ENCODE measurements at places on chromosomes 1 and 21.

DNA sequence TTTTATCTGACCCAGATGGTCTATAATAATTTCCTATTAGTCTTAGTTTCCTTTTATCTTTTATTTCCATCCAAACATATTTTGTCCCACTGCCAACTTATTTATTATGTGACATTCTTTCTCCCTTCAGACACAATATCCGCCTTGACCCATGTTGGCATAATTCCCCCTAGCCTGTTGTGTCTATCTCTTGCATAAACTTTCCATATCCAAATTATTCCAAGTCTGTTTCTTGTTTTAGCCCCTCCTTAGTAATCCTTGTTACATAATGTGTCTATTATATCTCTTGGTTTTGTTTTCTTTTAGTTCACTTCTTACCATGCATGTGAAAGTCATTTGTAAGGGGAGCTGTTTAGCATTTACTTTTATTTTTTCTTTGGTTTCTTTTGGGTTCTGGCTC, 81.6 kb upstream of the CACHD1 start:
- DNase-seq: no peak

DNA sequence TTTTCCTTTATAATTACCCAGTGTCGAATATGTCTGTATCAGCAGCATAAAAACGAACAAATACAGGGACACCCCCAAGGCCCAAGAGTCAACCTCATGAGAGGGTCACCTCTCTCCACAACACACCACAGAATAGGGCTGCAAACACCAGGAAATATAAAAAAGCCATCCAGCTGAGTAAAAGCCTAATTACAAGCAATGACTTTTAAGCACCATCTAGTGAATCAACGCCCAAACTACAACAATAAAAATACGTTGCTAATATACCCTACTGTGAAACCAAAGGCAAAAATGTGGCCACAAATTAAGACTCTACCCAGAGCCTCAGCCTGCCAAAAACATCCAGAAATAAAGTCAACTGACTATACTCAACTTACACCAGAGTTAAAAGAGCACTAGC, 817.9 kb upstream of the NEGR1 start:
- DNase-seq: no peak

DNA sequence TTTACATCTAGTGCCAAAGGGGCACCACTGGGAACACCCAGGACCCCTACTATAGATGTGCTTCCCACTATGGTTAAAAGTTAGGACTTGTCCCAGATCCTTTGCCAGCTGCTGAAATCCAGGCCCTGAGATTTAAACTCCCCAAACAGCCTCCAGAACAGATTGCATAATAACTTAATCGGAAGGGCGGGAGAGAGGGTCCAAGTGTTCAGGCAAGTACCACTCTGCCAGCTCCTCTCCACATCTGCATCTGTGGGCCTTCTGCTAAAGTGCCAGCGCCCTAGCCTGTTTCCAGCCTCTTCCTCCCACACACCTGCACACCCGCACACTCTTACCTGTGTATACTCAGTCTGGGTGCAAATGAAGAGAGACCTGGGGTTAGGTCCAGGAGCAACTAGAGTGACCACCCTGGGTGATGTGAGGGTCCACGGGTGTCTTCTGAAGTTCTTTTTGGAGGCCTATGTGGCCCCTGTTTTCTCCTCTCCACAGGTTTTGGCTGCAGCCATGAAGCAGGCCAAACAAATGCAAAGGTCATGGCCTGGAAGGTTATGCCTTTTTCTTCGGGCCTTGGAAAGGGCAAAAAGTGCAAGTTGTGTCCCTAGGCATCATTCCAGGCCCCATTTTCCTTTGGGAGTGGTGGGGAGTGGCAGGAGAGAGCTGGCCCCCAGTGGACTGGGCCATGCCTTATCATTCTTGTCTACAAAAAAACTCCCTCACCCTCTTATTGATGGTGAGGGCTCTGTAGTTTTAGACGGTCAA, 29.3 kb downstream of the KIRREL1 start:
- DNase-seq: no peak

DNA sequence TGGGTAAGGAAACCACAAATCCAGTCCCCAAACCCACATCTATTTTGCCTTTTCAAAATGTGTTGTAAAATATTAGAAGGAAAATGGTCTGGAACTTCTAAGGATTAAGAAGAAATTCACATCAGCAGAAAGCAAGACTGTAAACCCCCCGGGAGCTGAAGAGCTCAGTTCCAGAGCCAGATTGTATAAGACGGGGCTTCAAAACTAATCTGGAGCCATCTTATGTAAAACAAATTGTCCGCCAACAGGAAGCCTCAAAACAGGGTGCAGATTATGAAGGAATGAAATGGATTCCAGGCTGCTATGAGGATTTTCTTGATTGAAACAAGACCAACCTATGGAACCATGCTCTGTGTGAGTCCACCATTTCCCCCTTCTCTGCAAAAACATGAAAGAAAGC, 25.1 kb upstream of the HUNK start:
- no peak for DNase-seq

Data from activated CD8-positive, alpha-beta T cell treated with anti-CD3 and anti-CD28 coated beads for 36 hours (primary cell).